ENCODE measurements at places on chromosomes 12 and 14.
A peak's percentile ranks its signal among the peaks of the same experiment; 100 is the strongest.

GRCh38 chr14:61545726-61546455, 149.4 kb upstream of the HIF1A start:
- no peak for DNase-seq

DNA sequence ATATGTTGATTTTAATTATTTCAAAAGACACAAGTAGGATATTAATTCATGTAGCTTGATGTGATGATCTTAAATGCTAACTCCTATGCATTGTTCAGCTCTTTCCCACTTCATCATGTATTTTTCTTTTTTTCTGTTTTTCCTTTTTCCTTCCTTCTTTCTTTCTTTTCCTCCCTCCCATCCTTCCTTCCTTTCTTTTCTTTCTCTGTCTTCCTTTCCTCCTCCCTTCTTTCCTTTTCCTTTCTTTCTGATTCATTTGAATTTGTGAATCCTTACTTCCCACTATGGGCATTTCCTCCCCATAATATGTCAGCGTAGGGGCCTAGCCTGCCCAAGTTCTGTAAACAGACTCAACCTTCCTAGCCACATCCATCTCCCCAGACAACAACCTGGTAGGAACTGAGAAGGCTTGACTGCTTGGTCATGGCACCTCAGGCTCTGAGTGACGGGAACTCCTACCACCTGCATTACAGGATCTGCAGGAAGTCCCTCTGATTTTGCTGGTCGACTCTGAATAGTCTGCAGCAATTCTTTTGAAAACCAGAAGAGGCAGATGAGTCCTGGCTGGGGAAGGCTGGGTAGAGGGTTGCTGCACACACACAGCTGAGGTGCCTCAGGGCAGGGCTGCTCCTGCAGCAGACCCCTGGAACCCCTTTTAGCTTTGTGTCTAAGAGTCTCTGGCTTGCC, 33.4 kb upstream of the BHLHE41 start:
- DNase-seq, result no peak

- DNase-seq, result no peak
These were observed 215.2 kb downstream of the ANO6 start for GRCh38 chr12:45431126-45431525.

DNA sequence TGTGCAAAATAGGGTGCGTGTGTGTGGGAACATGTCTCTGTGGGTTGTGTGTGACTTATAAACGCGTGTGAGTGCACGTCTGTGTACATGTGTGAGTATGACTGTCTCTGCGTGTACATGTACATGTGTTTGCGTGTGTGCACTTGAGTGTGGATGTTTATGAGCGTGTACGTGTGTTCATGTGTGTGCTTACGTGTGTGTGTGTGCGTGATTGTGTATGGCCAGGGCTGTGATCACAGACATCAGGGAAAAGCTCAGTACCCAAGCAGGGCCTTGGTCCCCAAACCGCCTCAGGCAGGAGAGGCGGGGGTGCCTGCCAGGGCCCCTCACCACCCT, 326.3 kb upstream of the DIO3 start:
- DNase-seq, result no peak

DNA sequence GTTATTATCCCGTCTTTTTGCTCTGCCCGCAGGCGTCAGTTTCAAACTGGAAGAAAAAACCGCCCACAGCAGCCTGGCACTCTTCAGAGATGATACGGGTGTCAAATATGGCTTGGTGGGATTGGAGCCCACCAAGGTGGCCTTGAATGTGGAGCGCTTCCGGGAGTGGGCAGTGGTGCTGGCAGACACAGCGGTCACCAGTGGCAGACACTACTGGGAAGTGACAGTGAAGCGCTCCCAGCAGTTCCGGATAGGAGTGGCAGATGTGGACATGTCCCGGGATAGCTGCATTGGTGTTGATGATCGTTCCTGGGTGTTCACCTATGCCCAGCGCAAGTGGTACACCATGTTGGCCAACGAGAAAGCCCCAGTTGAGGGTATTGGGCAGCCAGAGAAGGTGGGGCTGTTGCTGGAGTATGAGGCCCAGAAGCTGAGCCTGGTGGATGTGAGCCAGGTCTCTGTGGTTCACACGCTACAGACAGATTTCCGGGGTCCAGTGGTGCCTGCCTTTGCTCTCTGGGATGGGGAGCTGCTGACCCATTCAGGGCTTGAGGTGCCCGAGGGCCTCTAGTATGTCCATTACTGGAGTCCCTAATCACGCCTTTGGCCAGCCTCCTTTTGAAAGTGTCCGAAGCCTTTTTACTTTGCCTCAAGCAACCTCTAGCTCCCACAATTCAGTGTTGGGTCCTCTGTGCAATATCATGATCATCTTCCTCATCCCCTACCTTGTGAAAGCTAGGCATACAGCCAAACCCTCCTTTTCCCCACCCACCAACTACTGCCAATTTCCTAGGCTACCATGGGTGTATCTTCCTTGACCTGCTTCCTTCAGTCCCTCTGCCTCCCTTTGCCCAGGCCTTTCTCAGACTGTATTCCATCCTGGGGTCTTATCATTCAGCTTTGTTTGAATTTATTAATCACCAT, 891 bp downstream of the SPRYD4 start:
- no peak for DNase-seq

- no peak for DNase-seq
These were observed 174.7 kb downstream of the ESR2 start for GRCh38 chr14:64119500-64119899.

GRCh38 chr12:99282624-99283023, 364.9 kb upstream of the GARIN6 start:
- DNase-seq, result no peak

GRCh38 chr14:93048843-93049242, 66.9 kb downstream of the ITPK1 start:
- DNase-seq, result no peak

GRCh38 chr14:80403036-80403435, 191.7 kb upstream of the DIO2 start:
- DNase-seq, result no peak

DNA sequence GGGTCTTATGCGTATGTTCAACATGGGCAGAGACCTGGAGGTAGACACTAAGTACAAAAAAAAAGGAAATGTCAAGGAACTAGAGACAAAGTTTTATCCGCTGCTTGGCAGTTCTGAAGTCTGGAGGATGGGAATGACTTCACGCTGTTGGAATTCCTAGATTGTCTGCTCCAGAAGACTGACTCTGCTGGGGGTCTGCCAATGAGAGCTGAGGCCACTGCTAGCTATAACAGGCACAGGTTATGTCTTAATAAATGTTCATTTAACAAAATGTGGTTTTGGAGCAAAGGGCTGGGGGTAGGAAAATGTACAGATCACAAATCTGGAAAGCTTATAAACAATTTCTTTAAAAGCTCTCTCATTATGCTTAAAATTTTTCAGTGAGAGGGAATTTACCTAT, 5.9 kb downstream of the RNASE8 start:
- DNase-seq, result no peak

DNA sequence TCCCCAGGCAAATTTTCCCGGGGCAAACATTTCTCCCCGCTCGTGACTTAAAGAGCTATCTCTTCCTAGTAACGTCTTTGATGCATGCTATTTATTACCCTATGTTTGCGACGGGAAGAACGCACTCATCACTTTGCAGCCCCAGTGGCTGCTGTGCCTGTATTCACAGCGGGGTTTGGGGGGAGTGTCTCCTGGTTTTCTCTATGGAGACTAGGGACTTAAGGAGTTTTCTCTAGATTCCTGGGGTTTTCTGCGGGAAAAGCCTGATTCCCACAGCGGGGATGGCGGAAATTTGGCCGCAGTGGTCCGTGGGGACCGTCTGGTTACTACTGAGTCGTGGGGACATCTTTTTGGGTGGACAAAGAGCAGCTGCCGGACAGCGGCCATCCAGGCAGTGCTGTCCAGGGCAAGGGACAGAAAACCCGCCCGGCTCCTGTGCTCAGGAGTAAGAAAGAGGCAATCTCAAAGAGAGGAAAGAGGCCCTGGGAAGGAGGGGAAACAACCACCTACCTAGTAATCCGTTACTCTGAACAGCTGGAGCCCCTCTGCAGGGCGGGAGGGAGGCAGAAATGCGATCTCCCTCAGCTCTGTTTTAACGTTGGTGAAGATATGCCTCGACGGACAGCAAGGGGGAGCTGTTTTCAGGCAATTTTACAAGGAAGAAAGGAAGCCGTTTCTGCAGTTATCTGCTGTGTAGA, 771 bp upstream of the AVPR1A start:
- peak; percentile 71 for DNase-seq

DNA sequence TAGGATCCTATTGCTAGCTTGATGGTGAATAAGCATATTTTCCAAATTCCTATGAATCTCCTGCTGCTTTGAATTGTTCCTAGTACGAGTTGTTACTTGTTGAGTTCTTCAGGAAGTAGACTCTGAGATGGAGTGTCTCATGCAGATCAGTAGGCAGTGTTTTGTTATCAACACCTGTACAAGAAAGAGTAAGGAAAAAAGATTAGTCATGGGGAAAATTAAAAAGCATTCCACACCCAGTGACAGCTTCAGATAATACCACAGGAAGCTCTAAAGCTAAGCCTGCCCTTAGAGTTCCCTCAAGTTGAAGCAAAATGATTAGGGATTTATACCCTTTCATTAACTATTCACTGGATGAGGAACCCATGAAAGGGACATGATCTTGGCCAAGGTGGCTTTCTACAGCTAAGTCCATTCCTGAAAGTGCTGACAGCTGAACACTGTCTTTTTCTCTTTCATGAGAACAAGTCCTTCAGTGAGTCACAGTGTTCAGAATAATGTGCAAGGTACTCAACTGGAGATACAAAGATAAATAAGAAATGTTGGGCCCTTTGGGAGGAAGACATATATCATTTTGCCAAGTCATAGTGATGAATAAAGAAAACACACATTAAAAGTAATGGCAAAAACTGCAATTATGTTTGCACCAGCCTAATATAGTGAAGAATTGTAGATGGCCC, 49.1 kb downstream of the CCER1 start:
- no peak for DNase-seq

- DNase-seq, result no peak
These were observed 5.2 kb downstream of the PPM1A start for GRCh38 chr14:60254176-60254575.

DNA sequence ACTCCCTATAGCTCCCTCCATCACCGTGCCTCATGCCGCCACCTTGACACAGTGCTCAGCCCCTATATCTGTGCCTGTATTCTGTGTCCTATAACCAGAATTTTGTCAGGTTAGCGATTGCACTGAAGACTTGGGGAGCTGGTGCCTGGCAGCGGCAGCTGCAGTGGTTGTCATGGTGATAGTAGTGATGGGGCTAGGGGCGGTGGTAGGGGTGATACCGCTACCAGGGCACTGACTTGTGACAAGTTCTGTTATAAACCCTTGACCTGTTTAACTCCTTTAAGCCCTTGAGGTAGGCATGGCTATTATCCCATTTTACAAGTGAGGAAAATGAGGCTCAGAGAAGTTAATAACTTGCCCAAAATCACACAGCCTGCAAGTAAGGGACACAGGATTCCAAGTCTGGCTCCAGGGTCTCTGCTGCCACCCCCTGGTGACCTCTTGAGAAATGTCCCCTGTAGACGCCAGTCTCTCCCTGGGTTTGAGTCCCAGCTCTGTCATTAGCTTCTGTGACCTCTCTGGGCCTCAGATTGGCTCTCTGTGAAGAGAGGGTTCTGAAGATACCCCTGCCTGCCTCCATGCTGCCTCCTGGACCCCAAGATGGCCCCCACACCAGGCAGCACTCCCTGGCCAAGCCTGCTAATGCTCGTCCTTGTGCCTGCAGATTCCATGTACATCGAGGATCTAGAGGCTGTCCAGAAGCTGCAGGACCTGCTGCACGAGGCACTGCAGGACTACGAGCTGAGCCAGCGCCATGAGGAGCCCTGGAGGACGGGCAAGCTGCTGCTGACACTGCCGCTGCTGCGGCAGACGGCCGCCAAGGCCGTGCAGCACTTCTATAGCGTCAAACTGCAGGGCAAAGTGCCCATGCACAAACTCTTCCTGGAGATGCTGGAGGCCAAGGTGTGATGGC, 121.9 kb downstream of the ESRRB start:
- DNase-seq, result no peak

GRCh38 chr12:68781728-68782127, 26.2 kb upstream of the MDM2 start:
- no peak for DNase-seq

GRCh38 chr12:50642035-50642451, 121.9 kb upstream of the ATF1 start:
- DNase-seq, result no peak

DNA sequence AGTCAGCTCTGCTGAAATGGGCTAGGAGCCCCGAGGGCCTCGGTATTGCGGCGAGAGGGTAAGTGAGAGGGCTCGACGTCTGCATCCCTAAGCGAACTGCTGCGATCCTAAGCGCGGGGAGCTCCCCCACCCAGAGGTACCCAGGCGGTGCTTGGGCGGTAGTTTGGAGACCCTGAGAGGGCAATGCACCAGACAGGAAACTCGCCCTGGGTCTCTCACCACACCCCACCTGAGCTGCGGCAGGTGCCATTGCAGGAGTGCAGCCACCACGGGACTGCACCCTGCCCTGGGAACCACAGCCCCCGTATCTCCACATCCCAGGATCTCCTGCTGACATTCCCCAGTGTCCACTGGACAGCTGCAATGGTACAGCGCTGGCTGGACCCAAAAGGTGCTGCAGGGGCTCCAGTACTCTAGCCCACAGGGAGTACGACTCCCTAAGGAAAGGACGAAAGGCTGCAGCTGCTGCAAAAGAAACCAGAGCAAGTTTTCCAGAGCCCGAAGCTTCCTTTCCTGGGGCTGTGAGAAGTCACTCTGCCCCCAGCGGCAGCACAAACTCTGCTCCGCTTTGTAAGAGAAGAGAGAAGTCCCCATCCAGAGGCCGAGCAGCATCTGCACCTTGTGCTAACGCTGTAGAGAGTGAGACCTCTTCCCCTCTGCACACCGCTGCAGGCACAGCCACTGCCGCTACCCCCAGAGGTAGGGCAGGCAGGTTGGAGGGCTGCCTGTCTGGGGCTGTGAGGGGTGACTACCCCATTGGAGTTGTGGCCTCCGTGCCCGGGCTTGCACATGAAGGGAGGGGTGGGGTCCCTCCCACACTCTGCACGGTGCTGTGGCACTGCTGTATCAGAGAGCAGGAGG, 31.1 kb upstream of the MON2 start:
- peak; percentile 74 for DNase-seq

GRCh38 chr12:84198294-84198946, 714.2 kb downstream of the SLC6A15 start:
- no peak for DNase-seq

- no peak for DNase-seq
These were observed 73.3 kb upstream of the USP44 start for GRCh38 chr12:95624589-95624988.

DNA sequence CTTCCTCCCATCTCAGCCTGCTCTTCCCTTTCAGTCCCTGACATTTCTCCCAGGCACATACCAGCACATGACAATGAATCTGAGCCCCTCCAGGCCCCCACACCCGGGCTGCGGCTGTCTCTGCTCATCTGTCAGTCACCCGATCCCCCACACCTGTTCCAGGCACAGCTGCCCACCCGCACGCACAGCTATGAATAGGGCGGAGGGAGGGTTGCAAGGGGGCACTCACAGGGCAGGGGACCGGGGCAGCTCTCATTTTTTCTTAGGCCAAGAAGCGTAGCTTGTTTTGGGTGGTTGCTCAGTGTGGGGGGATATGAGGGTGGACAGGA, 43.7 kb upstream of the TSPAN9 start:
- no peak for DNase-seq

GRCh38 chr14:64708148-64709004, 4.2 kb downstream of the PLEKHG3 start:
- peak; percentile 87 for DNase-seq

- DNase-seq, result no peak
These were observed 9.8 kb downstream of the TMTC2 start for GRCh38 chr12:82696543-82696942.
